ENCODE measurements at places on chromosomes 4 and X.

DNA sequence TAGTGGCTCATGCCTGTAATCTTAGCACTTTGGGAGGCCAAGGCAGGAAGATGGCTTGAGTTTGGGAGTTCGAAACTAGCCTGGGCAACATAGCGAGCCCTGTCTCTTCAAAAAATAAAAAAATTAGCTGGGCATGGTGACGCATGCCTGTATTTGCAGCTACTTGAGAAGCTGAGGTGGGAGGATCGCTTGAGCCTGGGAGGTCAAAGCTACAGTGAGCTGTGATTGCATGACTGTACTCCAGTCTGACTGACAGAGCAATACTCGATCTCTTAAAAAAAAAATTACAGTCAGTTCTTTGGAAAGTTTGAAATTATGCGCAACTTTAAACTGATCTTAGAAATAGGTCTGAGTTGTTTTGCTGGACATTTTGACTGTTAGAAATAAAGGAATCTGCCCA lies 55.8 kb downstream of the DOCK11 start:
- DNase-seq = no peak

GRCh38 chrX:11913001-11913400 lies 155.0 kb downstream of the MSL3 start:
- DNase-seq = no peak

- DNase-seq = no peak
Measured at GRCh38 chrX:111170017-111170416, 74.0 kb downstream of the PAK3 start.

DNA sequence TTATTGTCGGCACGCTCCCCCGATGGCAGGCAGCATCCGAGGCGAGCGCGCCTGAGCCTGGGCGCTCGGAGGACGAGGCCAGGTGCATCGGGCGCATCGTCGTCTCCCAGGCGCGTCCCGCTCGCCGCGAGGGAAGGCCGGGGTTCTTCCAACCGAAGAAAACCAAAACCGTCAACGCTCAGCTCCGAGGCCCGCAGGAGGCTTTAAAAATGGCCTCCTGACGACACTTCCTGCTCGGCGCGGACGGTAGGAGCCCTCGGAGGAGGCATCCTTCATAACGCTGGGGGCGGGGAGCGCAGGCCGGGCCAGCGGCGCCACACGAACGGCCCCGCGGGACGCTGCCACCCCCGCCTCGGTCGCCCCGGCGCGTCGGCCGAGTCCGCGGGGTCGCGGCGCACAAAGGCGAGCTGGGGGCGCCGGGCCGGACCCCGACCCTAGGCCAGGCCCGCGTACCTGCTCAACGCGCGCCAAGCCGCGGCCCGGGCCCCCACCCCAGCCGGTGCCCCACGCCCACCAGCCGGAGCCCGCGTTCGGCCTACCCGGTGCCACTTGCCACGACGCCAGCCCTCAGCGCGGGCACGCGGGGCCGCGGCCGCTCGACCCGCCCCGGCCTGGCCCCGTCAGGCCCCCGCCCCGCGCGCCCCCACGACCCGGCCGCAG lies 501 bp downstream of the ZNF518B start:
- DNase-seq = peak; percentile 55

GRCh38 chr4:147388018-147388417 lies 92.9 kb upstream of the EDNRA start:
- peak; percentile 62 for DNase-seq

DNA sequence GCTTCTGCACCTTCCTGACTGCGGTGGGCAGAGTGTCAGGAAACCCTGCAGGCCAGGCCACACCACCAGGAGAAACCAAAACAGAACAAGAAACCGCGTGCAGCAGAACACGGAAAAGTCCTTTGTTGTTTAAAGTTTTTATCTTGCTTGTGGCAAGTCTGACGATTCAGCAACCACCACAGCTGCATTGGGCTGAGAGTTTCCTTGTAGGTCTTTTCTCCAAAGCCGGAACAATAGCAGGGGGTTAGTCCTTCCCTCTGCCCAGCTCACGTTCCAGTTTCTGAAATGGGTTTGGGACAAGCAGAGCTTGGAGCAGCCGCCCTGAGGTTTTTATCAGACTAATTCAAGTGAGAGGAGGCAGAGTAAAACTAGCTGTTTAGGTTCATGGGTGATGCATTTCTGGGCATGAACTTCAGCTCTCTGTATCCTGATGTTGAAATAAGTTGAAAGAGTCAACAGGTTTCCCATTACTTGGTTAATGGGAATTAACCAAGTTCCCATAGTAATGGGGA lies 216.9 kb downstream of the PTTG2 start:
- no peak for DNase-seq

- no peak for DNase-seq
Measured at GRCh38 chrX:17185431-17185830, 189.6 kb upstream of the NHS start.

GRCh38 chr4:121344098-121344497 lies 36.7 kb downstream of the QRFPR start:
- DNase-seq = no peak

- DNase-seq = no peak
Measured at GRCh38 chr4:164357957-164358356, 396.0 kb upstream of the SMIM31 start.
